M059J (cell line): ENCODE measurements at places on chromosomes 1 and 21.

DNA sequence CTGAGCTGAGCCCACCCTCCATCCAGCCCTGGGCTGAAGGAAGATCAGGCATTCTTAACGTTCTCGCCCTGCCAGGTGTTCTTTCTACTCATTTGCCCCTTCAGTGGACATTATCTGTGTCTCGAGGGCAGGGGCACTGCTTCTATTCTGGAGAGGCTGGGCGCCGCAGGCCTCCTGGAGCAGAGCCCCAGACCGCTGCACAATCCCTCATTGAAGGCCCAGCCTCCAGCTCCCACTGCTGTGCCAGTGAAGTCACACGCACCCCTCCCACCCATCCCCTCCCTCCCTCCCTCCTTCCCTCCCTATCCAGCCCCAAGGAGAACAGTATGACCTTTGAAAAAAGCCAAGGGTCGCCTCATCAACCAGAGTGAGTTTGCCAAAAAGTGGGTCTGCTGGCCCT, 76.7 kb downstream of the NFASC start:
- no peak for DNase-seq

- DNase-seq, result peak; percentile 24
Measured at GRCh38 chr21:45972716-45973474, 8.7 kb upstream of the COL6A1 start.

DNA sequence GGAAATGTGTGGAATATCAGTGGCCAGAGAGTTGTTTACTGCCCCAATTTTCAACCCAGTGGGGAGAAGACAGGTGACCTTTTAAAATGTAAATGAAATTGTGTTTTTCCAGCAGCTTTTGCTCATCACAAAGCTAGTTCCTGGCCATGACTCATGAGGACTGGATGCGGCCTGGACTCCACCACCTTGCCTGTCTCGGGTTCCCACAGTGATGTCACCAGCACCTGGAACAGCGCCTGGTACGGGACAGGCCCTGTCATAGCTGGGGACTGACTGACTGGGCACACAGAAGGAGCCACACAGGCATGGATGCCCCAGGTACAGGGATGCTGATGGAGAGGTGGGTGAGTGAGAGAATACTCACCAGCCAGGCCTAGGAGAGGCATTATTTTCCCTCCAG, 277.1 kb downstream of the AJAP1 start:
- DNase-seq, result peak; percentile 63

- no peak for DNase-seq
Measured at GRCh38 chr1:164443166-164443565, 115.8 kb upstream of the PBX1 start.

- DNase-seq, result peak; percentile 6
Measured at GRCh38 chr1:66439031-66439740, 94.8 kb upstream of the SGIP1 start.

- DNase-seq, result no peak
Measured at GRCh38 chr21:45740491-45741357, 97.2 kb downstream of the PCBP3 start.
